ENCODE measurements at places on chromosomes 2 and 18.

DNA sequence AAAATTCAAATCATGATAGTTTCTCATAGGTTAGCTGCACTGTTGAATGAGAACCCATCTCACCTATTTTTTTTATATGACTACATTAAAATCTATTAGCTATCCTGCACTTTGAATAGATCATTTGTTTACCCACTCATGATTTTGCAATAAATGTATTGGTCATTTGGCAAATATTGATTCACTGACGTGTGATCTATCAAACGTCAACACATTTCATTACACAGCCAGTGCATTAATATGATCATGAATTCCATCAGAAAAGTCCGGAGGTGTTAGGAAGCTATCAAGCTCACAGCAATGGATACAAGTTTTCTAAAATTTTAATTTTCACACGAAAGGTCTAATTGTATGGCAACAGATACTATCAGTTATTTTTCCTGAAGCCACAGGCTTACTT is 128.2 kb upstream of the ID2 start:
- DNase-seq: no peak

GRCh38 chr2:32768387-32769174 is 140.7 kb downstream of the TTC27 start:
- DNase-seq: no peak

DNA sequence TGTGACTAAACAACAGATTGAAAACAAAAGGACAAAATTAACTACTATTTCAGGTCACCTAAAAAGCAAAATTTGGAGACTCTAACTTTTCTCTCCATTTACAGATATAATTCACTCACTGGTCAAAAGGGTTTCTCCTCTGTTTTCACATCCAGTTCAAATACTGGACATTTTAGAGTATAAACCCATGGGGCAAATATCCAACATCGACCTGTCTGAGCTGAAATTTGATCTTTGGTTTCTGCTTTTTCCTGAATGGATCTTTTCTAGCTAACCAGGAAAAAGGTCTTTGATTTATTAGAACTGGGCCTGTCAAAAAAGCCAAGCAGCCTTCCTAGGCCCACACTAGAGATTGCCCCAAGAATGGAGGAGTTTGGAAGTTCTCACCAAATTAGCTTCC is 69.3 kb upstream of the SATB2 start:
- DNase-seq: no peak

DNA sequence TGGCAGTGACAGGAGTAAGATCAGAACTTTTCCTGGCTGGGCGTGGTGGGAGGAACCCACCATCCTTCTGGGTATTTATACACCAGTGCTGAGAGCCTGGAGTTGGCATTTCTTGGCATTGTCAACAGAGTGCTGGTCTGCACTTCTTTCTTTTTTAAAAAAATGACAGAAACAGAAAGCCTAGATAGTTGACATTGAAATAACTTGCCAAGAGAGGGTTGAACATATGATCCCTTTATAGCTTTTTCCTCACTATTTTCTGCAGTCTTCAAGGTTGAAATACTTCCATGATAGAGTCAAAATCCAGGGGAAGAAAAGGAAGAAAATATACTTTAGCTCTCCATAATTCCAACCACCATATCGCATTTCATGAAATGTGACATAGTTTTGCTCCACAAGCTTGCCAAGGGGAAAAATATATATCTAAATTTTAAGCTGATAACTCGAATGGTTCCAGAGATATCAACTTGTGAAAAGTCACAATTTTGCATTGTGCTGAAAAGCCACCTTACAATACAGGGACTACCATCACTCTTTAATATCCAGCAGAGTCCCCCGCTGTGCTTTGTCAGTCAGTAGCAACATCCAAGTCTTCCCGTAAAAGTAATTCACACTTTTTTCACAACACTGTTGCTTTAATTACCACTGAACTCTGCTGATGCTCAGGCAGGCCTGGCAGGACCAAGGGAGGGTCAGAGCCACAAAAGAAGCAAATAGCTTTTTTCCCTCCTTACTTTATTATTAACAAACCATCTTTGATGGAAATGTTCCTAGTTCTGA is 764.9 kb upstream of the FANCL start:
- no peak for DNase-seq

- no peak for DNase-seq
Observed at GRCh38 chr2:237190966-237191713, 105.5 kb downstream of the COPS8 start.

- DNase-seq: no peak
Observed at GRCh38 chr18:27712066-27712465, 464.9 kb downstream of the CDH2 start.

GRCh38 chr18:11310476-11311086 is 161.2 kb upstream of the PIEZO2 start:
- DNase-seq: peak; percentile 16

DNA sequence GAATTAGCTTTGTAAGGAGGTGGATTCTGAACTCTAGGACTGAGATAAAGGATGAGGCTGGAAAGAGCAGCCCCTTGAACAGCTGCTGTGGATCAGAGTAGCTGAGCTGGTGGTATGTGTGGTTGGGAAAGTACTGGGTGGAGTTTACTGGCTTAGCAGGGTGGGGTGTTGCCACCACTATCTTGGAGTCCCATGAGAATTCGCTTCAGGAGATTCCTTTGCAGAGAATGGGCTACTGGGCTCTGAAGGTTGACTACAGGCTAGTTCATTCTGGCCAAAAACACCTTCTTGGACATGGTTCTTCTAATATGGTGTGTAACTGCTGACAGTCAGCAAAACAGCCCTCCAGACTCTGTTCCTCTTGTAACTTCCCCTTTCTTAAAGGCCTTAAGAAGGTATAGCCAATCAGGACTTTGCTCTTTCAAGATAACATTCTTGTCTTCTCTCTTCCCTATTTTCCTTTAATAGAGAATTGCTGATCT is 52.7 kb downstream of the TET3 start:
- peak; percentile 79 for DNase-seq

DNA sequence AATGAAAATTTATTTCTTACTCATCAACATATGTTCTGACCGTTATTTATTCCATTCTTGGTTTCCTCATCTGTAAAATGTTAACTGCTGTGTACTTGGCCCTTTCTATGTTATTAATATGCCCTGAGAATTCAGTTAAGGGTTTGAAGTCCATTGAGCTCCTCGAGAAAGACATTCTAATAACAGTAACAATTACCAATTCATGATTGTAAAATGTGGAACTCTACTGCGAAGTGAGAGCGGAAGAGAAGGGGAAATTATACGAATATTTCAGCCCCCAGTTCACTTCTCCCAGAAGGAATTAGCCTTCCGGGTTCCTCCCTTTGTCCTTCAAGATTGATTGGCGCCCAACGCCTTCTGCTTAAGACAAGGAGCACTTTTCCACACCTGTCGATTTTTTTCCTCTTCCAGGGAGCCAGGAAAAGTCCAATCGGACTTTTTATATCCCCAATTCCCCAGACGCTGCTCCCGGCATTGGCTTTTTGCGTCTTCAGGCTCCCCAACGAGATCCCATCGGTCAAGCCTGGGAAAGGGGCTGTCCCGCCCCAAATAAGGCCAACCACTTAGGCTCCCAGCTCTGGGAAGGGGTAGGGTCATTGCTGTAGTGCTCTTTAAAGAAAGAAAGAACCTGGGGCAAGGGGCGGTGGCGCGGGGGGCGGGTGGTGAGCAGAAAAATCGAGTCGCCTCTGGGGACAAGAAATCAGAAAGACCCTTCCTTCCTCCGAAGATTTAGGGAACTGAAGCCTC is 1.6 kb downstream of the DSC2 start:
- DNase-seq: no peak

- DNase-seq: no peak
Observed at GRCh38 chr2:240128608-240129145, 7.4 kb downstream of the COPS9 start.

DNA sequence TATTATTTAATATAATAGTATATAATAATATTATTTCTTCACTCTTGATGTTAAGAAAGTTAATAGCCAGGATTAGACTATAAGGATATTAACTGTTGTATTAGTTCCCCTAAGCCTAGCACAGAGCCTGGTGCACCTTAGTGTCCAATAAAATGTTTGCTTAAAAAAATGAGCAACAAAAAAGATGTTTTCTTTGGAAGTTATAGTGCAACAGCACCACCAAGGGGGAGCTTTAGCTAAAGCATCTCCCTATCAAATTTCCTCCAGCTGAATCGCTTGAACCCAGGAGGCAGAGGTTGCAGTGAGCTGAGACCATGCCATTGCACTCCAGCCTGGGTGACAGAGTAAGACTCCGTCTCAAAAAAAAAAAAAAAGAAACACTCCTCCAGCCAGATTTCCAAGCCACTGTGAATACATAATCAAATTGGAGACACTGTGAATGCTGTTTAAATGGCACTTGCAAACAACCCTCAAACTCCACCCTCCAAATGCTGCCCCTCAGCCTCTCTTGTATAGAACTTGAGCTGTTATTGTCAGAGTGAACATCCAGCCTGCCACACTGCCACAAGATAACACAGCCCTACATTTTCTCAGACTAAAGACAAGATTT is 221.9 kb downstream of the DYM start:
- no peak for DNase-seq

DNA sequence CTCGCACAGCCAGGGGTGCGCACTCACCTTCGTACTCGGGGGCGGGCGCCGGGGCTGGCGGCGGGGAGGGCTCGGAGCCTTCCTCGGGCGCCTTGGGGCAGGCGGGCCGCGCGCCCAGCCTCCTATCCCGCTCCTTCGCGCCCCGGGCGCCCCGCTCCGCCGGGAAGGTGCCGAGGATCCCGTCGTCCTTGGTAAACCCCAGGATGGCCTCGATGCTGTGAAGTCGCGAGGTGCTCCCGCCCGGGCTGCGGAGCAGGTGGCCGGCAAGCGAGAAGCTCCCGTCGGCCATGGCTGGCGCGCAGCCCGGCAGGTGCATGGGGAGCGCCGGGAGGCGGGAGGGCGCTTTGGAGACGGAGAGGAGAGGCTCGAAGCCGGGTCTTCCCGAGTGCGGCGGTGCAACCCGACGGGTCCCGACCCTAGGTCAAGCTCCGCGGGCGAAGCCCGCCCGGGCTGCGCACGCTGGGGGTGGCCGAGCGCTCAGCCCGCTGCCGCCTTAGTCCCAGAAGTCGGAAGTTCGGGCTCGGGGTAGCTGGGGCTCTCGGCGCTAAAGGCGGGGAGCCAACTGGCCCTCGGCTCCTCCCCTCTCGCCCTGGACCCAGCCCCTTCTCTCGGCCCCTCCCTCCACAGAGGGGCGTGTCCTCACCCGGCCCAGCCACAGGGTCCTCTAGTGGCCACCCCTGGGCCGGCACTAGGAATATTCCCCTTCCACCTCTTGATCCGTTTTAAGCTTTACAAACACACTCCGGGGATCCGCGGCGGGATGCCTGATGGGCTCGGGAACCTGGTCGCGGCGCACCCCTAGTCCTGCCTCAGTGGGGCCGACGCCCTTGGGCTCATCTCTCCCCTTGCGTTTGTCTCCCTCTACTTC is at the start of gene RAX:
RAX (minus strand) TSS at position 564 of the 868 bp plus-strand sequence; CDS start at position 316, 248 bp downstream.
- DNase-seq: peak; percentile 20

DNA sequence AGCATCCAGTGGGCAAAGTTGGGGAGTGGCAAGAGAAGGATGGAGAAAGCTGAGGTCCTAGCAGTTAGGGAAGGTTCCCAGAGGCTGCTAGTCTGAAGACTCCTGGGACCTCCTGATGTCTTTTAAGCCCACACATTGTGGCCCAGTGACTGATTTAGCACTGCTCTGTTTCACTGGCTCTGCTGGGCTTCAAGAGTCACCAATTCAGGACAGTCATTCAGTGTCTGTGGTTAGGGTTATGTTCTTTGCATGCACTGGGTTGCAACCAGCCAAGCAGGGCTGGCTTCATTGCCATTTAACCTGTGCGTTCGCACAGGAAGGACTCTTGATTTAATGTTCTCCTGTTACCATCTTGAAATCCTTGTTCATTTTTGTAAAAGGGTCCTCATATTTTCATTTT is 199.2 kb downstream of the ICOS start:
- DNase-seq: no peak

GRCh38 chr2:43541165-43541564 is 54.7 kb downstream of the THADA start:
- DNase-seq: no peak

DNA sequence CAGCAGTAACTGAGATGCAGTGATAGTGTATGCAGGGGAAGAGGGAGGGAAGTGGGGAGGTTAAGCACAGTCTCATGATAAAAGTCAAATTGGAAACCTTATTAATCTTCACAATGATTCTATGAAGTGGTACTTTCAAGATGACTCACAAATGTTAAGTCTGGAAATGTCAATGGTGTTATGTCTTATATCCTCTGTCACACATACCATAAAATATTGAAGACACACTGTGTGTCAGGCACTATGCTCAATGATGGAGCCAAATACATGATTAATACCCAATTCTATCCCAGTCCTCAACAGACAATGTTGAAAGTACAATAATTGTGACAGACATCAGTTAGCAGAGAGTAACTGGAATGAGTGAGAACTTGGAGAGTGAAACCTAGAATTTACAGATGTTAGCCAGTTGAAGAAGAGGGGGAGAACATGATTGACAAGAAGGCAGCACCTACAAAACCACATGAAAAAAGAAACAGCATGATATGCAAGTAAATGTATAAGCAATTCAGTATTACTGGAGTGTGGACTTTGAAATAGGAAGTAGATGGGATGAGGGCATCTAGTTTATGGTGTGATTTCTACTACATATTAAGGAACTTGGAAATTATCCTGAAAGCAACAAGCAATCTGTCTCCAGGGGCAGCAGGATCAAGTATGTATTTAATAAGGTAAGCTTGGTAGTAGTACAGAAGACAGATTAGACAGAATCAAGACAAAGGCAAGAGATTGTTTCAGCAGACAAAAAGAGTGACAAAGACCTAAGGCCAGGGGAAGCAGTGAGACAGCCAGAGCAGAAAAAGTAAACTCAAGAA is 107.6 kb downstream of the STRN start:
- DNase-seq: no peak

- DNase-seq: no peak
Observed at GRCh38 chr2:207720517-207721187, 9.2 kb downstream of the CCNYL1 start.

DNA sequence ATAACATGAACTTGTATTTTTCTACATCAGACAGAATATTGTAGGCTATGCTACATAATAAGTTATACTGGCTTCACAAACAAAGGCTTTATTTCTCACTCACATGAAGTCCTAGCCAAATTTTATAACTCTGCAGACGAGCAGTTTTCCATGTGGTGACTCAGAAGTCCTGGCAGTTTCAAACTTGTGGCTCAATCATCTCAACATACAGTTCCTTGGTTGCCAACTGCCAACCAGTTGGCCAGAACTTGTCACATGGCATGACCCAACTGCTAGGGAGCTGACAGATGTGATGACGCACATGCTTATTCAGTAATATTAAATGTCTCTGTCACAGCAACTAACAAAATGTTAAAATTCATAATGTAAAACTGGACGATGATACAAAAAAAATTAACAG is 63.8 kb upstream of the ZC3H15 start:
- DNase-seq: peak; percentile 51

DNA sequence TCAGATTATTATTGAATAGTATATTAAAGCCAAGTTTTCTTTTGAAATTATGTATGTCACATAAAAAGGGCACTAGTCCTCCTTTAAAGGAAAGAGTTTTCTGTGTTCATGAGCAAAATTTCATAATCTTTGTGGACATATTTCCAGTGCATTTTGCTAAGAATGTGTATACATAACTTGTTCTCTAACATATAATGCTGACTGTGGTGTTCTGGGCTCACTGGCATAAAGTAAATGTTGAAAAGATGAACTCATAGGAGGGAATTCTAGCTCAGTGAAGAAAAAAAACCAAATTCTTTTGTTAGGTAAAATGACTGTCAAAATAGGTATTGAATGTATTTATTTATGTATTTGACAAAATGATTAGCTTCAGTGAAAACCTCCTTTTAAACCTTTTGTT is 6.2 kb downstream of the KCNJ13 start:
- no peak for DNase-seq

- DNase-seq: peak; percentile 2
Observed at GRCh38 chr2:166881177-166881576, 7.1 kb upstream of the XIRP2 start.

- DNase-seq: no peak
Observed at GRCh38 chr2:224851811-224852210, 135.6 kb upstream of the CCDC195 start.
